ENCODE measurements at places on chromosomes 6 and 20. TPM values are rescaled to one million over a fixed set of nuclear protein-coding genes. Genes with fewer than 3 reads are reported as not detected.

Gene OR2W1
- not detected for total RNA-seq

Gene C6orf132
- not detected for total RNA-seq

Gene RAB23
- total RNA-seq, result 16.8 TPM

Gene IBTK
- total RNA-seq, result 41.8 TPM

Gene RIPOR3
- total RNA-seq, result not detected

Gene SIRPD
- not detected for total RNA-seq

Gene SMPDL3A
- total RNA-seq, result 2.4 TPM

Gene IDH3B
- 121 TPM for total RNA-seq

Gene OGFR
- 40.9 TPM for total RNA-seq

Gene PRIM2
- 22.0 TPM for total RNA-seq

Gene ECI2
- 152 TPM for total RNA-seq

Gene ANGPT4
- total RNA-seq, result not detected

Gene EYA4
- total RNA-seq, result not detected

Gene NOX3
- total RNA-seq, result not detected

Gene MEI4
- total RNA-seq, result not detected

Gene FOXF2
- not detected for total RNA-seq

Gene HLA-DPA1
- not detected for total RNA-seq

Gene OR2B6
- total RNA-seq, result not detected

GRCh38 chr20:63029358-63030121 lies 22.8 kb upstream of the BHLHE23 start:
- no peak for DNase-seq

DNA sequence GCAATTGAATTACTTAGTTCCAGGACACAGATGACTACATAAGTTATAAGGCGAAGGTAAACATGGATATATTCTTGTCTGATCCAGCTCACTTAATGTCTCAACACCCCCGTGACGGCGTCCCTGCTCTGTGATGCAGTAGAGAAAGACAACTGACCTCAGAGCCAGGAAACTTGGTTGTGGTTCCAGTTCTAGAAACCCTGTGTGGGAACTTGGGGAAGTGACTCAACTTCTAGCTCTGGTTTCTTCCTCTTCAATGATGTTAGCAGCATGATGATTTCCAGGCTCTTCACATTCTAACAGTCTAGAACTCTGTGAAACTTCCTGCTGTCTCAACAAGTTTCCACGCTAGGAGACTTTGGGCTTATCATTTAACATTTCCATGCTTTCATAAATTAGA lies 18.4 kb downstream of the LAMA4 start:
- DNase-seq, result no peak

- no peak for DNase-seq
Observed at GRCh38 chr20:41221614-41222218, 84.4 kb downstream of the PLCG1 start.

- no peak for DNase-seq
Observed at GRCh38 chr6:128519132-128519930, 1.1 kb downstream of the PTPRK start.

- no peak for DNase-seq
Observed at GRCh38 chr6:137866200-137866913, 702 bp upstream of the TNFAIP3 start.

DNA sequence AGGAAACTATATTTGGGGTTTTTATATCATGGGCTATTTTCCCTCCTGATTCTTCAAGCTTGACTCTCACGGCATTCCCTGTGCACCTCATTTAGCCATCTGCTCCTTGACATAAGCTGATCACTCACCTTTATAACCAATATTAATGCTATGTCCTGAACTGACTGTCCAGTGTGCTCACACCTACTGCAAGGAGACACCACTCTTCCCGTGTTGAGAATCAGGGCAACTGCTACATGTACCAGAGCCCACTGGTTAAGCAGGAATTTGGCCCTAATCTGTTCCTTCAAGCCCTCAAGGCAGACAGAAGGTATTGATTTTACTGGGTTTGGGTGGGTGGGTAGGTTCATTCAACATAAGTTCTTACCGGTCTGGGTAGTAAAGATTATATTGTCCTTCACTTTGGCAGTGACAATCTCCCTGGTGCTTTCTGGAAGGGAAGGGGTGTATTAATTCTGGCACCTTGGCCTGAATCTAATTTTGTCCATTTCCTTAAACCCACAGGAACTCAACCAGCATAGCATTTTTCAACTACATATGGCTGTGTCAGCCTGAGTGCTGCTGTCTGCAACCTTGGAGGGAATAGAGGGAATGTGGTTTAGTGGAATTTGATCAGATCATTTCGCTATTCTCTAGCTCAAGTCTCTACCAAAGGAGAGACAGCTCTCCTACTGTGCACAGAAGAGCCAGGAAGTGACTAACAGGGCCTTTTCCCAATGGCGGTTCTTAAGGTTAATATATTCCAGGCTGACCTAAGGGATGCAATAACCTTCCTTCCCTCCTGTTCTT lies 293.2 kb downstream of the BTBD9 start:
- no peak for DNase-seq

GRCh38 chr6:92767101-92767500 lies 652.3 kb downstream of the EPHA7 start:
- DNase-seq, result no peak

- no peak for DNase-seq
Observed at GRCh38 chr20:62792182-62792939, 3.9 kb upstream of the MRGBP start.

DNA sequence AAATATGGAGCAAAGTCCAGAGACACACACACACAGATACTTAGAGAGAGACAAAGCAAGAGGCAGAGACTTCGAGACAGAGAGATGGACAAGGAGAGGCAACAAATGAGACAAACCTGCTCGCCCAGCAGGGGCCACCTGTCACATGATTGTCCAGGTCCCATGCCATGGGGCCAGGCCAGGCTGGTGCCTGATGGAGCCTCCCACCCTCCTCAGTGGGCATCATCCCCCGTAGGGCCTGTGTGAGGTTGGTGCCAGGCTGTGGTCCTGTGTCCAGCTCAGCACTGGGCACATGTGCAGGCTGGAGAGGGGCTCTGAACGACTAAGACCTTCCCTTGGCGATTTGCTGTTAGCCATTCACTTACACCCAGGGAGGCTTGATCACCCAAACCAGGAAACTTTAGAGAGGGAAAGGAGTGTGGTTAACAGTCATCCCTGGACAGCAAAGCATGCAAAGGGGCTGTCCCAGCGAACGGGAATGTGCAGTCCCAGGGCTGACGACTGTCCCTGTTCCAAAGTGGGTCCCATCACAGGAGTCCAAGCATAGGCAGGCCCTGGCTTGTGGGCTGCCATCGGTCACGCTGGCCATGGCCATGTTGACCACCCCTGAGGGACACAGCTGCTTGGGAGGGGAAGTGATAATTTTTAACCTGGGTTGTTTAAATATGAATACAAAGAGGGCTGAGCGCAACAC lies 38.4 kb upstream of the PHACTR3 start:
- DNase-seq, result no peak

- no peak for DNase-seq
Observed at GRCh38 chr6:98925831-98926230, 21.9 kb downstream of the FBXL4 start.

GRCh38 chr20:58852543-58853271 lies at the start of gene GNAS:
Gene GNAS (plus strand): TSS chr20:58852716.
- no peak for DNase-seq

- DNase-seq, result no peak
Observed at GRCh38 chr20:31497838-31498540, 16.3 kb upstream of the HM13 start.

GRCh38 chr20:38878866-38879265 lies 47.4 kb upstream of the FAM83D start:
- no peak for DNase-seq

- no peak for DNase-seq
Observed at GRCh38 chr20:37919389-37920040, 16.6 kb downstream of the VSTM2L start.

- DNase-seq, result no peak
Observed at GRCh38 chr20:50508171-50508755, 1.9 kb upstream of the PTPN1 start.

- DNase-seq, result no peak
Observed at GRCh38 chr6:24513602-24514001, 18.8 kb downstream of the ALDH5A1 start.

DNA sequence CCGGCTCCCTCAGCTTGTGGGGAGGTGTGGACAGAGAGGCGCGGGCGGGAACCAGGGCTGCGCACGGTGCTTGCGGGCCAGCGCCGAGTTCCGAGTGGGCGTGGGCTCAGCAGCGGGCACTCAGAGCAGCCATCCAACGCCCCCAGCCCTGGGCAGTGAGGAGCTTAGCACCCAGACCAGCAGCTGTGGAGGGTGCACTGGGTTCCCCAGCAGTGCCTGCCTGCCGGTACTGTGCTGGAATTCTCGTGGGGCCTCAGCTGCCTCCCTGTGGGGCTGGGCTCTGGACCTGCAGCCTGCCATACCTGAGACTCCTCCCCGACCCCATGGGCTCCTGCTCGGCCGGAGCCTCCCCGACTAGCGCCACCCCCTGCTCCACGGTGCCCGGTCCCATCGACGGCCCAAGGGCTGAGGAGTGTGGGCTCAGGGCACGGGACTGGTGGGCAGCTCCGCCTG lies 92.7 kb downstream of the MANEA start:
- no peak for DNase-seq

- no peak for DNase-seq
Observed at GRCh38 chr20:1293641-1294379, 27.7 kb downstream of the SNPH start.

DNA sequence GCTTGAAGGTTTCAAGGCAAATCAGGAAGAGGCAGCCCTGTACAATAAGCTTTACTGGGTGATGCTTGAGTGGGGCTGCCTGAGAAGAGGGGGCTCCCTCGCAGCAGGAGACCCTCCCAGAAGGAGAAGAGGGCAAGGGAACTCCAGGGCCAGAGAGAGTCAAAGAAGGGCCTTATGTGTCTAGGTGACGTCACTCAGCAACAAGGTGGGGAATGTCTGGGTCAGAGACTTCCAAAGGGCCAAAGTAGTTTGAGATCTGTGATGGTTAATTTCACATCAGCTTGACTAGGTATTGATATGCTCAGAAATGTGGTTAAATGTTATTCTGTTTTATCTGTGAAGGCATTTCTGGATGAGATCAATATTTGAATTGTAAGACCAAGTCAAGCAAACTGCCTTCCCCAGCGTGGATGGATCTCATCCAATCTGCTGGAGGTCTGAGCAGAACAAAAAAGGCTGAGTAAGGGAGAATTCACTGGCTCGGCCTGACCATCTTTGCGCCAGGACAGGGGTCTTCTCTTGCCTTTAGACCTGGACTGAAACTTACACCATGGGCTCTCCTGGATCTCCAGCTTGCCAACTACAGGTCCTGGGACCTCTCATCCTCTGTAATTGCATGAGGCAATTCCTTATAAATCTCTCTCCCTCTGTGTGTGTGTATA lies 35.9 kb downstream of the MAS1 start:
- DNase-seq, result no peak

GRCh38 chr6:113271437-113271836 lies 585.7 kb upstream of the MARCKS start:
- no peak for DNase-seq

GRCh38 chr20:50551288-50551687 lies 41.1 kb downstream of the PTPN1 start:
- no peak for DNase-seq
